ENCODE measurements at places on chromosomes 6 and 20.
A peak's percentile ranks its signal among the peaks of the same experiment; 100 is the strongest.

- no peak for DNase-seq
Observed at GRCh38 chr6:1737463-1738311, 128.0 kb downstream of the FOXC1 start.

- DNase-seq = peak; percentile 37
Observed at GRCh38 chr6:143286251-143286795, 164.2 kb downstream of the ADAT2 start.

GRCh38 chr6:34514593-34515472, 41.3 kb downstream of the SPDEF start:
- DNase-seq = peak; percentile 57

DNA sequence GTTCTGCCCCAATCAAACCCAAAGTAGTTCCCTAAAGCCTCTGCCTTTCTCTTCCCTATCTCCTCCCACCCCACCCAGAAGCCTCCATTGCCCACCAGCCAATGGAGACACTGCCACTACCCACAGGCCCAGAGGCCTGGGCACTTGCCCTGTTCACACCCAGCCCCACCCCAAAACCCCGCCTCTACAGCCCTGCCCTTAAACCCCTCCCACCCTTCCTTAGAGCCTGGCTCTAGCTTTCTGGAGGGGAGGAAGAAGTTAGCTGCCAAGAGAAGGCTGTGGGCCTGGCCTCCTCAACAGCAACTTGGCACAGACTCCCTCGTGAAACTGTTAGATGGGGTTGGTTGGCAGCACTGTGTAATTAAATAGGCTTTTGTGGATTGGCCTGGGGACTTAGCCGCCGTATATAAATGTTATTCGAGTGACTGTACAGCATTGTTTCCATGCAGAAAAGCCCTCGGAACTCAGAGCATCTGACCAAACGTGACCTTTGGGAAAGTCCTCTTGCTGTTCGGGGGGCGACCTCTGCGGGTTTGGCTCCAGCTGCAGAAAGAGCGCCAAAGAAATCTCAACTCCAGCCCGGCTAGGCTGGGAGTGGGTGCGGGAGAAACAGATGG, 31.4 kb downstream of the COL11A2 start:
- peak; percentile 84 for DNase-seq

DNA sequence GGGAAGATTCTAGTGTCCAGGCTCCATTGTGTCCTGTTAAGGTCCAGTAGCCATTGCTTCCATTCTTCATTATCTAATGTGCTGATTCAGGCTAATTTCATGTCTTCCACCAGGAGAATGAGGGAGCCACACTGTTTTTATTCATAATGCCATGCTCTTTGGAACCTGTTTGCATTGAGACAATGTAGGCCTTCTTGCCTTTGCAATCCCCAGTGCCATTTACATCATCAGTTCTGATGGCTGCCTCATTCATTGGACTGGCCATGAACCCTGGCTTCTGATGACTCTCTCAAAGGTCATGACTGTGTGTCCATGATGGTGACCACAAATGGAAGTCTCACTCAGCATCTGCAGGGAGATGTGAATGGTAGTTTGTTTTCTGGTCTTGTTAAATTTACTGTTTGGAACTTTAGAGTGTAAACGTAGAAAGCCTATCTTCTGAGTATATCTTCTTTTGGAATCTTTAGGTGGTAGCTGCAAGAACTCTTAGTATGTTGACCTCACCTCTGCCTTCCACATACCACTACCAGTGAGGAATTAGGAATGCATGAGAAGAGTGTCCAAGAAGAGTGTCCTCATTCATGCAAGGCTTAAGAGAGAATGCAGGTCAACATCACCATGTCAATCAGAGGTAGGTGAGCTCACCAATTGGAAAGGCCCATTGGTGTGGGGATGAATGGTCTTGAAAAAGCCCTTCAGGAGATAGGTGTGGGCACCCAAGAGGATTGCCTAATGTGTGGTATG, 42.9 kb upstream of the ZFP64 start:
- no peak for DNase-seq

DNA sequence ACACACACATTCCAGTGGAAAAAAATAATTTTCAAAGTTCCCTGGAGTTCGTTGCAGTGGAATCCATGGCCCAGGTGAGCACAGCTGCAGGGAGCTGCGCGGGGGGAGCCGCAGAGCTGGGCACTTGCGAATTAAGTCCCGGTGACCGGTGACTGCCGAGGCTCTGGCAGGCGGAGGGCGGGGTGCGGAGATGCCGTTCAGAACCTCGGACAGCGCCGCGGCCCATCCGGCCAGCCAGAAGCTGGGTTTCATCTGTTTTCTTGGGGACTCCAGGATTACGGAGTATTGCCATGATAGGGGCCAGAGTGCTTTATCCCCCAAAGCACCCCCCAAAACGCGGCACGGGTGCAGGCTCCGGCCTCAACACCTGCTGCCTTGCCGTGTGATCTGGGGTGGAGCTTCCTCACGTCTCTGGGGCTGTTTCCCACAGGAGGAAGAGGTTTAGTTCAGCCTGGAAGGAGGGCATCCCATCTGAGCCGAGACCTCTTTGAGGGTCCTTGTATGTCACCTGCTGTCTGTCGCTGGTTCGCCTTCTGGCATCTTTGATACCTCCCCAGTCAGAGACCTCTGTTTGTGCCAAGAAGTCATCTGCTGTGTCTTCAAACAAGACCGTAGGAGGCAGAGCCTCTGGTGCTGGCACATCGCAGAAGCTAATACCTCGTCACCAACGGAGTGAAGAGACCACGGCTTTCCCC, 99.4 kb downstream of the YTHDF1 start:
- DNase-seq = peak; percentile 8

GRCh38 chr6:123994891-123995635, 191.4 kb downstream of the NKAIN2 start:
- no peak for DNase-seq

DNA sequence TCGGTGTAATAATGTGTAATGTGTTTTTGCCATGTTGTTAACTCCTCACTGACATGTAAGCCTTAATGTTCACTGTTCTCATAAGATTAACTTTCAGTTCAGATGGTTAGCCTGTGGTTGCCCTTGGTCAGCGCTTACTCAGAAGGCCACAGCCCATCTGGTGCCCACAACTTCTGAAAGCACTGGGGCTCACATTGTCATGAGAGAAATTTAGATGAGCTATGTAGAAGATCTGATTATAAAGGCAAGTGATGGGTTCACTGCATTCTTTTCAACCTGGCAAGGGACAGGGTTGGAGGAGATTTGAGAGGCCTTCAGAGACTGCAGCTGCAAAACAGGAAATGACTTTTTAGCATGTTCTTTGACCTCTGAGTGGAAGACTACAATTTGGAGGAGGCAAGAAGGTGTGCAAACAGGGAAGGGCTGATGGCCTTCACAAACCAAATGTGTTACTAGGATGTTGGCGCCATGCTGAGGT, 242.3 kb upstream of the SUPT3H start:
- DNase-seq = peak; percentile 63

DNA sequence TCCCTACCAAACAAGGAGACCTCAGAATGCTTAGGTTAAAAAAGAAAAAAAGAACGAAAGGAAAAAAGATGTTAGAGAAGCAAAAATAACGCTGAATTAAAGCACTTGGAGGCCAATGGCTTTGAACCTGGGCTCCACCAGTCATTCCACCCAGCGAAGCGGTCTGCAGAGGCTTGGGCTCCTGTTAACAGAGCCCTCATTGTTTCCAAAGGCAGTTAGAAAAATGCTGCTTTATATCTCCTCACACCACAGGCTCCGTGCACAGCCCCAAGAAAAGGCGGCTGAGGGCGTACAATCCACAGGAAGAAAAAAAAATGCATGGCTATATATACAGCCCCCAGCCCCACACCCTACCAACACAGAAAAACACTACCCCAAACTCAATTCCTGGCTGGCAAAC, 255.9 kb downstream of the FOXC1 start:
- no peak for DNase-seq

- no peak for DNase-seq
Observed at GRCh38 chr20:13749811-13750210, 34.9 kb downstream of the ESF1 start.

GRCh38 chr6:87904011-87904410, 143.6 kb upstream of the SPACA1 start:
- DNase-seq = no peak

DNA sequence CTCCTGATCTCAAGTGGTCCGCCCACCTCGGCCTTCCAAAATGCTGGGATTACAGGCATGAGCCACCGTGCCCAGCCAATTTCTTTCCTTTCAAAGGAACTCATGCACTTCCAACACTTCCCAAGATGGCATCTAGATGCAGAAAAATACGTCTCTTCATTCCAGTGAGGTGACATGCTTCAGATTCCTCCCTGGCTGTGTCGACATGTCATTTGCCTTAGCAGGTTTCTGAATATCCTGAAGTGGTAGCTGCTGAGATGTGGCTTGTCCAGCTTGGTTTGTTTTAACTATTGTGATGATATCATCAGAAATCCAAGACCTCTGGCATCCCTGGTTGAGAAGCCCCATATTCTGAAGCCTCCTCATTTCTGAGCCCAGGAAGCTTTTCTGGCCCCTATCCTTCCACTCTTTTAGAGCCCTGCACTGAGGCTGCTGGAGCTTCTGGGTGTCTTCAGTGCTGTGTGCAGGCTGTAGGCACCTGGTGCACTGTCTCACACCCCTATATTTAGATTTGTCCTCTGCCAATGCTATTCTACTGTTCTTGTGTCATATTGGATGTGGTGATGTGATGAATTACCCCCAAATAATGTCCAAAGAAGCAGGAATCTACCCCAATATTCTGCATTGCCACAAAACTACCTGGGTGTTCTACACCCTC, 73.3 kb upstream of the E2F3 start:
- peak; percentile 2 for DNase-seq

DNA sequence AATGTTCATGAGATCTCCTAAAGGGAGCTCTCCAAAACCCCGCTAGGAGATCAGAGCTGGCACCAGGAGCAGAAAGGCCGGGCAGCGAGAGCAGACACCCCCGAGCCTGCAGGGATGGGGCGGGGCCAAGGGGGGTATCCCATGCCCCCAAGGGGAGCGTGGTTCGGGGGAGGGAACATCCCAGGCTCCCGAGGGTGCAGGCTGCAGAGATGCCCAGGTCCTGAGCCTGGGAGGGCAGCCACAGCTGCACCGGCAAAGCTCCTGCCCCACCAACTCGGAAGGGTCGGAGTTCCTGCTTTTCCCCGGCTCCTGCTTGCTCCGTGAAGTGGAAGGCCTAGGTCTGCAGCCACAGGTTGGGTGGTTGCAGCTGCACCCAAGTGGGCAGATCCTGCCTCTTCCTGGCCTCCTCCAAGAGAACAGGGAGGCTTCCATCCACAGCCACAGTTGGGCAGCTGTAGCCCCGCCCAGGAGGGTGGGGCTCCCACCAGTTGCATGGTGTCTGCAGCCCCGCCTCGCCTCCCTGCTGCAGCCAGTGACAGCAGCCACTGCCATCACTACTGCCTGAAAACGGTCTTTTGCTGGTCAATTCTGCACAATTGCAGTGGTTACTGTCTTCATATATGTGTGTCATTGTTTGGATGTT, 13.4 kb upstream of the GMNN start:
- no peak for DNase-seq

- DNase-seq = no peak
Observed at GRCh38 chr6:170008294-170008785, 256.9 kb downstream of the ERMARD start.

DNA sequence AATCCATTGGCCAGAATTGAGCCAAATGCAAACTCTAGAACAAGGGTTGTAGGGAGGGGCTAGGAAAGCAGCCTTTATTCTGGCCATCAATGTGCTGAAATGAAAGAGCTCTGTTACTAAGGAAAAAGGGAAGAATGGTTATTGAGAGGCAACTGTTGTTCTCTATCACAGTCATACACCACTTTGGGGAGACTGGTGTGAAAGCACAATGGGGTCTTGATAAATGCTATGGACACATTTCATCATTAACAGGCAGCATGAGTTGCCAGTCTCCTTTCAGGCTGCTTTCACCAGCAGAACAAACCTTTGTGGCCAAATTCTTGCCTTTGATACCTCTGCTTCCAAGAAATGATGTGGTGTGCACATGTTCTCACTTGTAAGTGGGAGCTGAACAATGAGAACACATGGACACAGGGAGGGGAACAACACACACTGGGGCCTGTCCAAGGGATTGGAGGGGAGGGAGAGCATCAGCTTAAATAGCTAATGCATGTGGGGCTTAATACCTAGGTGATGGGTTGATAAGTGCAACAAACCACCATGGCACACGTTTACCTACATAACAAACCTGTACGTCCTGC, 86.2 kb downstream of the CDS2 start:
- DNase-seq = no peak

DNA sequence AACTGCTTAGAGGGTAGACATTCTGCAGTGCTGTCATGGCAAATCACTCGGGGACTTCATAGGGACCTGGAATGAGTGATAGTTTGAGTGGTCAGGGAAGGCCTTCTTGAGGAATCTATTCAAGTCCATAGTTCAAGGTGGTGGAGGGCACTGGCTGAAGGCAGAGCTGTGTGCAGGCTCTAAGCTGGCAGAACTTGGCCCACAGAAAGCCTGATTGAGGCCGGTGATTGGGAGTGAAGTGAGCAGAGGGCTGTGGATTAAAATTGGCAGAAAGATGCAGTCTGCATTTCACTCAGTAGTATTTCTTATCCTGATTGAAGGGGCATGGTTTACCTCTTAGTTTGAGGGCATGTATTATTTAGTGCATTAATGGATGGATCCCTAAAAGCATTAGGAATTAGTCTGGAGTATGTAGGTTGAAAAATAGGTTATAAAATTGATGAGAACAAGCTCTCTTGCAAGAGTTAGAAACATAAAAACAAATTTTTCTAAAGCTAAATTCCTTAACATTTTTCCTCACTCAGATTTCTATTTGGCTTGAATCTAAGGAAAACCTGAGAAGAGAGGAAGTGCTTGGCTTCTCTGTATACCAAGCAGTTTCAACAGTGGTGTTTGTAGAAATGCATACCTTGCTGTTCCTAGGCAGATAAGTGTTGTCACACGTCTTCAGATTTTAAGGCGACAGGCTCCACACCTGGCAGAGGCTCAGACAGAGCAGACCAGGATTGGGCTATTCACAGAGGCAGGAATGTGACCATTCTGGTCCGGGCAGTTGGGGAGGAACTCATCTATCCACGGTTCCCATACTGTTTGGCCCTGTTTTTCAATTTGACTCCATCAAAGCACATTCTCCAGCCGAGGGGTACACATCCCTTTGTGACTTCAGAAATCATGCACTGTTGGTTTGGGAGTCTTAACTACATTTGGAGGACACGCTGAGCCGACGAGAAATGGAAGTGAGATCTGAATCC, 45.2 kb downstream of the UTRN start:
- DNase-seq = no peak

DNA sequence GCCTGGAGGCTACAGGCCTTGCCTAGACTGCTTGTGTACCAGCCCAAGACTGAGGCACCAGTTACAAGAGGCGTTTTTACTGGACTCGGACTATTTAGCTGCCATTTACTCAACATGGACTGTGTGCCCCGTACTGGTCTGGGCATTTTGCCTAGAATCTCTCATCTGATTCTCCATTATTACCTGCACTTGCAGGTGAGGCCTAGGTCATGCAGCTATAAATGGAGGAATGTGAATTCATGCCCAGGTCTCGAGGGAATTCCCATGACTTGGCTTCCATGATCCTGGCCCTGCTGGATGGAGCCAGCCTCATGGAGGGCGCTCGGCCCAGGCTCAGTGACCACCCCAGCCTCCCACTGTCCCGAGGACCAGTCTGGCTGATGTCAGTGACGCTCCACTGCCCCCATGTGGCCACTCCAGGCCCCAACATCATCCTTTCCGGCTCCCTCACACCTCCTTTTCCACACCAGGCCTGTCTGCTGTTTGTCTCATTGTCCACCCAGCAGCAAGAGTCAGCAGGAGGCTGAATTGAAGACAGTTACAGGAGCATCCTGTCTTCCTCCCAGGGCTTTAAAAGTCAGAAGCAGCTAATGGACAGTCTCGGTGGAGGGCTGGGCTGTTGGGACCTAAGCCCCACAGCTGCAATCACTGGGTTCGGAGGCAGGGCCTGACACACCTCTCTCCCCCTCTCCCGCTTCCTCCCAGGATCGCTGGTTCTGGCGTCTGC, 8.7 kb downstream of the MMP24OS start:
- DNase-seq = peak; percentile 62

- no peak for DNase-seq
Observed at GRCh38 chr6:105336986-105337385, 65.9 kb downstream of the PREP start.
